NCI-H1092 treated with DMSO at 0.1 percent for 48 hours (cell line): ENCODE measurements at places on chromosomes 3 and 15.
A peak's percentile ranks its signal among the peaks of the same experiment; 100 is the strongest.

DNA sequence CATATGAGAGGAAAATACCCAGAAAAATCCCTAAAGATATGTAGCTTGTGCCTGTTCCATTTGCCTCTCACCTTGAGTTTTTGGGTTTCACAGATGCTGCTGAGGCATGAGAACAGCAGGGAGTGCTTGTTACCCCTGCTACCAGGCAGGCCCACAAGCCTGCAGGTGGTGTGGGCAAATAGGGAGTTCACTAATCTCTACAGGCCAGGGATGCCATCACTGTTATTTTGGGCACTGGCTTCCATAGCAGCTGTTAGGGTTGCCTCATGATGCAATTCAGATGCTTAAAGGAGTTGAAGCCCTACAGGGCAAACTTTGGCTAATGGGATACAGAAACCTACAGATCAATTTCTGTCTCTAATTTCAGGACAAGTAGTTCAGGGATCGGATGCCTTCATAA lies 873.5 kb downstream of the OTOL1 start:
- no peak for DNase-seq

GRCh38 chr3:179750720-179751328 lies 98.0 kb downstream of the USP13 start:
- DNase-seq = peak; percentile 2

- no peak for DNase-seq
Observed at GRCh38 chr3:72309661-72310418, 524.9 kb upstream of the PROK2 start.

DNA sequence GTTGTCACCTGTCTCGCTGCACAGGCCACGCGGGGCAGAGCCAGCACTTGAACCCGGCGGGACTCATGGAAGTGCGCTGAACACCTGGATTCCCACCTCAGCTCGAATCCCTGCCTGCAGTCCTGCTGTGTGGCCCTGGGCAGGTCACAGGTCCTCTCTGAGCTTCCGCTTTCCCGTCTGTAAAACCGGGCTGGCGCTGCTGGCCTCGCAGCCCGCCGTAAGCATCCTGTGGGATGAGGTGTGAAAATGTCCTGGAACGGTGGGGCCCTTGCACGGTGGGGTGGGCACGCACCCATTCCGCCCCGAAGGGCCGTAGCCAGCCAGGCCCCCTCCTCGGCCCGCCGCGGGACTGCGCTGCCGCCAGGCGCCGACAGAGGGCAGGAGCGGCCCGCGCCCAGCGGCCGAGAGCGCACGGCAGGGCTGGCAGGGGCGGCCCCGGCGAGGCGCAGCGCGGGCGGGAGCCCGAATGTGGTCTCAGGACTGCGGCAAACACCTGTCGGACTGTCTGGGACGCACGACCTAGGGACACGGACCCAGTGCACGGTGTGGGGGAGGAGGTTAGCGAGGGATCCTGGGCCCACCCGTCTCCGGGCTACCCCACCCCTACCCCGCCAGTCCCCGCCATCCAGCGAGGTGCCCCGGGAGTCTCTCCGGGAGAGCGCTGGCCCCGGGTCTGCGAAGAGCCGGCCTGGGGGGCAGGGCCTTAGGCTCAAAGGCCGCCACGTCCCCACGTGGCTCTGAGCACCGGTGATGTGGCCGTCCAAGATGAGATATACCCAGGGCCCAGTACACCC lies 40.4 kb downstream of the DNAJB8 start:
- no peak for DNase-seq

GRCh38 chr3:188486126-188486525 lies 332.2 kb downstream of the LPP start:
- no peak for DNase-seq

DNA sequence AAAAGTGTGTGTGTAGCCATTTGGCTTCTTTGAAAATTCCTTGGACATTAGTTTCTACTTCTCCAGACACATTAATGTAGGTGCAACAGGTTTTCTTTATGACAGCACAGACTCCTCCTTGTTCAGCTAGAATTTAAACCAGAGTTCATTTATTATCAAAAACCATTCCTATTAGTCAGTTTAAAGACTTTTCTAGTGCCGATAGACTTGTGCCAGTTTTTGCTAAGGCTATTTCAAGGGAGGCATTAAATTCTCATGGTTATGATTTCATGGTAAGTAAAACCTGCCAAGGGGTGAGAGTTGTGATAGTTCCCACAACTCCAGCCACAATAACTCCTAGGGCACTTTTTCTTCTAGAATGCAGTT lies 20.6 kb upstream of the SENP7 start:
- no peak for DNase-seq
